ENCODE measurements at places on chromosomes 7 and 10.

GRCh38 chr7:91784469-91784868 lies 96.0 kb downstream of the MTERF1 start:
- no peak for DNase-seq

GRCh38 chr10:66783316-66783715 lies 142.5 kb upstream of the LRRTM3 start:
- DNase-seq, result no peak

DNA sequence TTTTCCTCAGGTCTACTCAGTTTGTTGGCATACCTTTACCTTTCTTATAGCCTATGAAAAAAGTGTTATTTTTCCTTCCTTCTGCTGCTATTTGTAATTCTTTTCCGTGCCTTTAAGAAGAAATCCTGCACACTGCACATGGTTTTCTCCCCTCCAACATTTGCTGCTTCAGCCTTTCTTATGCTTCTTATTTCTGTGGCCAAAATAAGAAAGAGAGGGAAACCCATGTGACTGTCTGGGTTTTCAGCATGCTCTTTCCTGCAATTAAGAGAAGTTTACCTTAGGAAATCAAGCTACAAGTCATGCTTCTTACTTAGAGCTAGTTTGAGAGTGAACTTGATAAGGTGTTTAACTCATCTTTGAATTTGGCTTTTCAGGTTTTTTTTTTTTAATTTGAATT lies 11.0 kb downstream of the TBC1D12 start:
- no peak for DNase-seq

DNA sequence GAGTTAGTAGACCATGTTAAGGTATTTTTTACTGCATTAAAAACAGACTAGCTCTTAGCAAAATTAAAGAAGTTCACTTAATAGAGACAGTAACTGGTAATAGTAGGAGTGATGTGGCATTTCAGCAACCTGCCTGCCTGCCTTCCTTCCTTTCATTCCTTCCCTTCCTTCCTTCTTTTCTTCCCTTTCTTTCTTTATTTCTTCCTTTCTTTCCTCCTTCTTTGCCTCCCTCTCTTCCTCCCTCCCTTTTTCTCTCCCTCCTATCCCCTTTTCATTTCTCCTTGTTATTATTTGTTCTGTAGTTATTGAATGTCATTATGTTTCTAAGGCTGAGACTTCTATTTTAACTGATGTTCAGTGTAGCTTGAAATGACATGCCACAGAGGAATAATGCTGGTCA lies 146.5 kb upstream of the WNT16 start:
- no peak for DNase-seq

DNA sequence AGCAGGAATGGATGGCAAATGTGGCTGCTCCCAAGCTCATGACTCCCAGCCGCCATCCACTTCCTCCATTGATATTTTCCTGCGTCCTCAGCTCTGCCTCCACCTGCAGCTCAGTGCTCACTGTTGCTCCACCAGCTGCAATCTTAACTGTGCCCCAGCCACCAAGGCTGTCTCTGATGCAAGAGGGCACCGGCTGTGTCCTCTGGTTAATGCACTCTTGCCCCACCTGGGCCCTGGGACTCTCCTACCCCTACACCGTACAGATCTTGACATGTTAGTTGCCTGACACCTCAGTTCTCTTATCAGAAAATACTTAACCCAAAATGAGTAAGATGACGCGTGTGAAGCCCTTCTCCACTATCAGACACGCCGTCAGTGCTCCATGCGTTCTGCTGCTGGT lies 45.5 kb upstream of the GPR26 start:
- DNase-seq, result no peak

Data from stimulated activated CD8-positive, alpha-beta memory T cell treated with anti-CD3 and anti-CD28 coated beads, Interleukin-15, amount 100 ng/mL, for 24 hours (primary cell).